ENCODE measurements at places on chromosomes 16 and 17.

DNA sequence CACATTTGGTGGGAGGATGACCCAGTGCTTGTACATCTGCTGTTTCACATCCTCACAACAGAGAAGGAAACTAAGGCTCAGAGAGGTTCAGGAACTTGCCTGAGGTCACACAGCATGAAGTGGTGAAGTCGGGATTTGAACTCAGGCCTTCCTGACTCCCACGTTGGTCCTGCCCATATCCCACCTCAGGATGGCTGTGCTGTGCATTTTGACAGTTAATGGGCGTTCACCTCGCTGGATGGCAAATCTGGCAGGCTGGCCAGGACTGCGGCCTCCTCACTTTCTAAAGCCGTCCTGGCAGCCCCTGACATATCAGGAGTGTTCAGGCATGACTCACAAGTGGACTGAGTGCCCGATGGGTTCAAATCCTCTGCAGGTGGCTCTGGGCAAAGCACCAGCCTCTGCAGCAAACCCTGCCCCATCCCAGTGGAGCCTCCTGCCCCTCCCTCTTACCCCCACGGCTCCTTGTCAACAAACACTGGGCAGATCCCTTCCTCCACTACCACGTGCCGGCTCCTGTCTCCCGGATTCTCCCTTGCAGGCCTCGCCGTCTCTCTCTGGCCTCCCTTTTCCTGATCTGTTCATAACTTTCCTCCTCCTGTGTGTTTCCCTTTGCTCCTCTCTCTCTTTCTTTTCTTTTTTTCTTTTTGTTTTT lies 29.2 kb downstream of the SOCS3 start:
- no peak for DNase-seq

DNA sequence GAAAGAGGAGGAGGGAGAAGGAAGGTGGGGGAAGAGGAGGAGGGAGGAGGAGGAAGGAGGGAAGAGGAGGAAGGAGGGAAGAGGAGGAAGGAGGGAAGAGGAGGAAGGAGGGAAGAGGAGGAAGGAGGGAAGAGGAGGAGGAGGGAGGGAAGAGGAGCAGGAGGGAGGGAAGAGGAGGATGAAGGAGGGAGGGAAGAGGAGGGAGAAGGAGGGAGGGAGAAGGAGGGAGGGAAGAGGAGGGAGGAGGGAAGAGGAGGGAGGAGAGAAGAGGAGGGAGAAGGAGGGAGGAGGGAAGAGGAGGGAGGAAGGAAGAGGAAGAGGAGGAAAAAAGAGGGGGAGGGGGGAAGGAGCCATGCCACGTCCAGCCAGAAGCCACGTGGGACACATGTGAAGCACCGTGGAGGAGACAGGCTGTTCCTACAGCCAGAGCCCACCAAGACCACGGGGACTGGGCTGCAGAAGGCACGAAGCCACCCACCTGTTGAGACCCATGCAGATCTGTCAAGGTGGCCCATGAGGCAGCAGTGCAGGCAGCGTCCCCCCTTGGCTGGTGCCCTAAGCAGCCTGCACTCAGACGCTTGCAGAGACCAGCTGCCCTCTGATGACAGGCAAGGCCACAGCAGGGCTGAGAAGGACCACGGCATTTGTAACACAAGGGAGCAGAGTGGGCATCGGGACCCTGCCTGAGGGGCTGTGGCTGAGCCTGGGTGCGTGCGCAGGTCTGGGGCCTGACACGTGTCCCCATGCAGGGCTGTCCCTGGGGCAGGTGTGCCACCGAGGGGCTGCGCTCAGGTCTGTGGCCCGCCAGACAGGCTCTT lies 10.3 kb downstream of the NDUFAF8 start:
- DNase-seq, result no peak

- no peak for DNase-seq
Observed at GRCh38 chr17:29255926-29256522, 9.4 kb downstream of the CRYBA1 start.

- DNase-seq, result peak; percentile 77
Observed at GRCh38 chr16:50692999-50693781, at the start of gene NOD2. TSS of gene NOD2 (plus strand) at chr16:50693606. CDS start at chr16:50699496, 5,890 bp downstream.

DNA sequence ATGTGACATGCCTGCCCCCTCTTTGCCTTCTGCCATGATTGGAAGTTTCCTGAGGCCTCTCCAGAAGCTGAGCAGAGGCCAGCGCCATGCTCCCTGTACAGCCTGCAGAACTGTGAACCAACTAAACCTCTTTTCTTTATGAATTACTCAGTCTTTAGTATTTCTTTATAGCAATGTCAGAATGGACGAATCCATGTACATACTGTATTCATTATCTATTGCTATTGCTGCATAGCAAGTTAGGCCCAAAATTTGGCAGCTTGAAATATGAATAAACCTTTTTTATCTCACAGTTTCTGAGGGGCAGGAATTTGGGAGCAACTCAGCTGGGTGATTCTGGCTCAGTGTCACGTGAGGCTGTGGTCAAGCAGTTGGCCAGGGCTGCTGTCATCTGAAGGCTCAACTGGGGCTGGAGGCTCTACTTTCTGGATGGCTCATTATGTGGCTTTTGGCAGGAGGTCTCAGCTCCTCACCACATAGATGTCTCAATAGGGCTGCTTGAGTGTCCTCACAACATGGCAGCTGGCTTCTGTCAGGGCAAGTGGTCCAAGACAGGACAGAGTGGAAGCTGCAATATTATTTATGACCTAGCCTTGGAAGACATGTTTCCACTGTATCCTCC lies 40.0 kb downstream of the SOCS1 start:
- DNase-seq, result no peak

DNA sequence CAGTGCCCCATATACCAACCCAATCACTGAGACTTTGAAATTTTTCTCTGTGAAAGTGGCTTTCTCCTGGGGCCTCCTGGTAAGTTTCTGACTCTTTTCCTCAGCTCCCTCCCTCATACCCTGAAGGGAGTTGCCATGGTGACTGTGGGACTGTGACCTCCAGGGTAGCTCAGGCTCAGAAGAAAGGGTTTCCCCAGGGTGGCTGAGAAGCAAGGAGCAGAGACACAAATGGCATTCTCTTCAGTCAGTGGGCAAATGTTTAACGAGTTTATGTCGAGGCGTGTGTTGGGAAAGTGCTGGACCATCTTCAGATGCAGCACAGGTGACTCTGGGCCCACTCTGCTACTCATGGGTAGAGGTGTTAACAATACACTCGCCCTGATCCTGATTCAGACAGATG lies 46.8 kb downstream of the MRPS23 start:
- DNase-seq, result no peak

DNA sequence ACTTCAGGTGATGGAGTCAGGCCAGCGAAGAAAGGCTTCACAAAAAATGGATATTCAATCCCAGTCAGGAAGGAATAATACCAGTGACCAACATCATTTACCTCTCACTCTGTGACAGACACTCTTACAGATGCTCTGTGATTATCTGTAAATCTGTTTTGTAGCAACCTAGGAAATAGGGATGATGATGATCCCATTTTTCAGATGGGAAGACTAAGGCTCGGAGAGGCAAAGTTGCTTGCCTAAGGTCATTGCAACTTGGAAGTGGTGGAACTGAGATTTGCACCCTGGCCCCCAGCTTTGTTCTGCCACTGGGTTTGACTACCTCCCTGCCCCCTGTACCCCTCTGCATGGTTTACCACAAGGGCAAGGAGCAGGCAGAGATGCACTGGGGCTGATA lies 14.1 kb upstream of the WSCD1 start:
- DNase-seq, result no peak

- no peak for DNase-seq
Observed at GRCh38 chr16:70681382-70682238, 4.2 kb downstream of the MTSS2 start.

- DNase-seq, result peak; percentile 88
Observed at GRCh38 chr16:81863630-81864352, 84.7 kb downstream of the PLCG2 start.

GRCh38 chr16:26913851-26914250 lies 152.9 kb upstream of the C16orf82 start:
- no peak for DNase-seq

DNA sequence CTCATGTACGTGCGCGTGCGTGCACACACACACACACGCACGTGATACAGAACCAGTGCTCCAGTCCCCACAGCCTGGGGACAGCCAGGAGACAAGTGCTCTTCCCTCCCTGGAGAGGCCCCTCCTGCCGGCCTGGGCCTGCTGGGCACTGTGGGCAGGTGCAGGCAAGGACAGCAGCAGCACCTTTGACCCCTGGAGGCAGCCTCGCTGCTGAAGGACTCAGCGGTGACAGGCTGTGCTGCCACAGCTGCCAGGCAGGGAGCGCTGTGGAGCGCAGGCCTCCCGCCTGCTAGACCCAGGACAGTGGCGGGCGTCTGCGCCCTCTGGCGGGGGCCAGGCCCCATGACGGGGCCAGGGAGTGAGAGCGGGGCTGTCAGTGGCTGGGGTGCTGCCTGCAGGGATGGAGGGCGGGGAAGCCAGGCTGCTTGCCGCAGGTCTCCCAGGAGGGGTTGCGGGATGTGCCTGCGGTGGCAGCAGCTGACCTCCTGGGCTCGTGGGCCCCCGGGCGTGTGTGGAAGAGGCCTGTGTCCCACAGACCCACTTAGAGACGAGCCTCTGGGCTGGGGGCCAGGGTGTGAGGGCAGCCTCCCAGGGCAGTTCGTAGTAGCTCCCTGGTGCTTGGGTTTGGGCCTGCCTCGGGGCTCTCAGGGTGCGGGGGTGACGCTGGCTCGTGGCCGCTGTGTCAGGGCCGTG lies 63.5 kb upstream of the PVALEF start:
- peak; percentile 97 for DNase-seq

DNA sequence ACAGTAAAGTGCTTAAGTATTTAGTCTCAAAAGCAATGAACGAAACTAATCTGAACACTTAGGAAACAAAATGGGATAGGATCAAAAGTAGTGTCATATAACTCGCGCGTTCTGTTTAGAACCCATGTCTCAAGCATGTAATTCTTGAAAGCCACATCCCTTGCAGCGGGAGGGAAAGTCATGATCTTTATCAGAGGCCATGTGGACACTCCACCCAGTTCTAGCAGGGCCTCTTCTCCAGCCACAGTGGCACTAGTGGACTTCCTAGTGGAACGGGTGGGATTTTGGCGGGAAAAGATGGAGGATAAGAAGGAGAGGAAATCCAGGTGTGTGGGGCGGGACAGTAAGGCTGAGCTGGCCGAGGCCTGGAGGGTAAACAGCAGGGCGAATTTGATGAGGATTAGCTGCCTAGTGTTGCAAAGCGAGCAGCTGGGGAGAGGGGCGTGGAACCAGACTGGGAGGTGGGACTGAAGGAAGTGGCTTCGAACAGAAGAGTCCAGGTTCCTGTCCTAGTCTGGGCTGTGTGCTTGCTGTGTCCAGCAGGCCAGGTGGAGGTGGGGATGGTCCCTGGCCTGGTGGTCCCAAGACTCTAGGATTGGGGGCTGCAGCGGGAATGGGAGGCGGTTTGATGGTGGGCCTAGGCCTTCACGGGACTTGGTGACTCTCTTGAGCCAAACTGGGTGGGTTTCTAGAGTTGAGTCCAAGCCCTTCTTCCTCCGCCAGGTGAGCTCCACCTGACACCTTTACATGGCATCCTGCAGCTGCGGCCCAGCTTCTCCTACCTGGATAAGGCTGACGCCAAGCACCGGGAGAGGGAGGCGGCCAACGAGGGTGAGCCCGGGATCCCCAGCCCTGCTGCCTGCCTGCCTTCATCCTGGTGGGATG lies 15.9 kb downstream of the POLR3E start:
- no peak for DNase-seq

- no peak for DNase-seq
Observed at GRCh38 chr17:61294286-61294685, 105.4 kb upstream of the TBX2 start.

- DNase-seq, result no peak
Observed at GRCh38 chr17:73272906-73273218, 11.2 kb upstream of the CPSF4L start.

DNA sequence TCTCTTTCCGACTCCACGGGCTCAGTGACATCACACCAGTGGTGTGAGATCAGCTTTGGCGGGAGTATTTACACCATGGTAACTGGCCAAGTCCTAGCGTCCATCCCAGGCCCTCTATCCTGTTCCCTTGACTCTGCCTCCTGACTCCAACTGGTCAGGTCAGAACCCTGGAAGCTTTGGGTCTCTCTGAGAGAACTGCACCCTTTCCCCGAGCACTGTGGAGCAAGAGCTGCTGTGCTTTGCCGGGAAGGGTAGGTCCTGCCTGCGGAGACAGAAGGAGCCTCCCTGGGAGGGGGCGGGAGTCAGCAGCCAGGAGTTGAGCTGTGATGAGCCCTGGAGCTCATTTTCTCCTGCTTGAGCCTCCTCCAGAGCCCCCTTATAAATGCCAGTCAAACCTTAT lies 212.1 kb upstream of the TNRC6C start:
- no peak for DNase-seq

DNA sequence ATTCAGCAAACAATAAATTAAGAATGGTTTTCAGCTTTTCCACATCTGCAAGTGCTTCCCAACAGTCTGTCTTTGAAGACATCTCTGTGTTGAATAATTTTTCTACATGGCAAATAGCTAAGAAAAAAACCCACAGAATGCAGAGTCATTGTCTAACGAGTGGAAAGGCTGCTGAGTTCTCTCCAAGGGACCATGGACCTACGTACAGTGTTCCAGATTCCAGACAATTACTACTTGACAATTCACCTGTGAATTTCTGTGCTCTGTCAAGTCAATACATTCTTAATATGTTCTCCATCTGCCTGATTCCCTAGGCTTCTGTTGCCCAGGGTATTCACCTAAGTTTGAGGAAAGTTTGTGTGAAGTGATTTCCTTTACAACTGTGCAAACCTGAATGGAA lies 83.8 kb upstream of the CA10 start:
- DNase-seq, result no peak

DNA sequence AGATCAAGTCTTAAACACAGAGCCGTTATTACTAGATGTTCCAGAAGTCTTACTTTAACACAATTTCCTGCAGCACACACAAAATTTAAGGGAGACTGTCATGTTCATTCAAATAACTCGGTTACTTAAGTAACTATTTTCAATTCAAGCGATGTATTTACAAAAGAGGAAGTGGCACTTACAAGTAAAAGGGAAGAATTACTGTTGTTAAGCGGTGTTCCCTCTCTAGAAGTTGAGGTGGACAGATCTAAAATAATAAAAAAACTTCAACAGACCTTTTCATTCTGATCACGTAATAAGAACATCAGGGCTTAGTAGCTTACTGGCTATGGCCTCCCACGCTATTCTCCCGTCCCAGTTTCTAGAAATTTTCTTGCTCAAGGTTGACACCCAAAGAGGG lies 26.2 kb upstream of the TXNDC11 start:
- peak; percentile 39 for DNase-seq

- DNase-seq, result no peak
Observed at GRCh38 chr16:21989133-21989532, 11.8 kb downstream of the PDZD9 start.

DNA sequence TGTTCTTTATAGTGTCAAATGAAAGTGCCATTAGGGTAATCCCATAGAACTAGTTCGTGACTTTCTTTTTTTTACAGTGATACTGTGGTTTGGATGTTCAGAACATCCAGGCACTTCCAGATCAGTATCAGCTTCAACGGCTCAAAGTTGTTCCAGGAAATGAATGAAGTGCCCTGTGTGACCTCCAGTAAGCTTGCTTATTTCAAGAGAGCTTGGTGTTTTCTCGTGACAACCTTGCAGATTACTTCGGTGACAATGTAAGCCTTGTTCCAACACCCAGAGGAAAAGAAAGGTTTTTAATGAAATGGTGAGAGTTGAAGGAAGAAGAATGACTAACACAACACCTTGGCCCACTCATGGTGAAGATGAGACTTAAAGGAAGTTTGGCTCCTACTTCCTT lies 16.0 kb upstream of the KCNJ16 start:
- no peak for DNase-seq

GRCh38 chr16:49767998-49768397 lies 87.9 kb downstream of the ZNF423 start:
- no peak for DNase-seq

GRCh38 chr17:56064506-56064905 lies 88.8 kb upstream of the ANKFN1 start:
- no peak for DNase-seq

- DNase-seq, result no peak
Observed at GRCh38 chr16:25270577-25270976, 12.9 kb upstream of the ZKSCAN2 start.

- no peak for DNase-seq
Observed at GRCh38 chr16:54459509-54460262, 173.1 kb upstream of the IRX3 start.

Measured in germinal center (tissue), 1 donor.